ENCODE measurements at places on chromosomes 1 and 21.

DNA sequence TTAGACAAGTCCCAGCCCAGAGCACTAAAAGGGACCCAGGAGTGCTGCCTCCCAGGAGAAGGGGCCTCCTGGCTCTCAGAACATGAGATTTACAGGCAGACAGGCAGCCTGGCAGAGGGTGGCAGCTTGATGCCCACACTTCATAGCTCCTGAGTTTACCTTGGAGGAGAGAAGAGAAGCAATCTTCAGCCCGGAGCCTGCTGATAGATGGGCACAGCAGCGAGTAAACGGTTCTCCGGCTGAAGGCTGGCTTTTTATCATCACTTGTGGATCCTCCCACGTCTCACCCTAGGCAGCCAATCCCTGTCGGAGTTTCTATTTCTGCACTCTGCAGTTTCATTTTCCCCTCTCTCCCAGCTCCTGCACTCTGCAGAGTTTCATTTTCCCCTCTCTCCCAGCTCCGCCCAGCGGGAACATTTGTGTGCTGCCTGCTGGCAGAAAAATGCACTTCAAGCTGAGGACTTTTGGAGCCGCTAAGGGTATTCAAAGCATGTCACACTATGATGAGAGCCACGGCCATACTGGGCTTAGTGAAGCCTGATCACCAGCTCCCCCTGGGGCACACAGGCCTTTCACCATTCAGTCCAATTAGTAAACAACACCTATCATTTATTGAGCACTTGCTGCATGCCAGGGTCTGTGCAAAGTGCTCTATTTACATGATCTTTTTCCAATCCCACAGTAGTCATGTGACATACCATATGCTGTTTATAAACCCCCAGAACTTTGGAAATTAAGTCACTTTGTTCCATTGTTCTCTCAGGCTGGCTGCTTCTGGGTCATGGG is at the start of gene IFI6:
IFI6 (minus strand) TSS at position 229 of the 786 bp plus-strand sequence. CDS start 2,878 bp downstream, outside the sequence.
- DNase-seq = peak; percentile 99

DNA sequence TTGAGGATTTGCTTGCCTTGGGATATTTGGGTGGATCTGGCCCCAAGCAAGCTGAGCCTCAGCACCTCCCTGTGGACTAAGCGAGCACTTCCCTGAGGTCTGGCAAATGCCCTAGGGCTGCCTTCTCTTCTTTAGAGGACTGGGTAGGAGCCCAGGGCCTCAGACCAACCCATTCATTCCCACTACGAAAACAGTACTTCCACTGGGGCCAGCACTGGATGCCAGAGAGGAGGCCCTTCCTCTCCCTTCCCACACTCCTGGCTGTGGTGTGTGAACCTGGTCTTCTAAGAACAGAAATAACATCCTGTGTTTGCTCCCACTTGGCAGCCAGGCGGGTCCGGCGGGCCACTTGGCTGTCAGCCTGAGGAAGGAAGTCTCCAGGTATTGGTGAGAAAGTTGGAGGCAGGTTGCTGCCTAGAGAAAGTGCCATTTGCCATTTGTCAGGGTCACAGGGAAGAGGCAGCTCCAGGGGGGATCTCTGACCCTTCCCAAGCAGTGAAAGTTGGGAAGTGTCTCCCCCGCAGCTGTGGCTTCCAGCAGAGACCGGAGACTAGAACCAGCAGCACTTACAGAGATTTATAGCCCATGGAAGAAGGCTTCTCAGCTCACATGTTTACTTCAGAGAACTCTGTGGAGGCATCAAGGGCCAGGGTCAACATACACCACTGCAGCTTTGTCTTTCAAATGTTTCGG is 323.5 kb downstream of the SIPA1L2 start:
- peak; percentile 69 for DNase-seq

GRCh38 chr1:25703671-25704266 is 87.2 kb downstream of the MAN1C1 start:
- no peak for DNase-seq

DNA sequence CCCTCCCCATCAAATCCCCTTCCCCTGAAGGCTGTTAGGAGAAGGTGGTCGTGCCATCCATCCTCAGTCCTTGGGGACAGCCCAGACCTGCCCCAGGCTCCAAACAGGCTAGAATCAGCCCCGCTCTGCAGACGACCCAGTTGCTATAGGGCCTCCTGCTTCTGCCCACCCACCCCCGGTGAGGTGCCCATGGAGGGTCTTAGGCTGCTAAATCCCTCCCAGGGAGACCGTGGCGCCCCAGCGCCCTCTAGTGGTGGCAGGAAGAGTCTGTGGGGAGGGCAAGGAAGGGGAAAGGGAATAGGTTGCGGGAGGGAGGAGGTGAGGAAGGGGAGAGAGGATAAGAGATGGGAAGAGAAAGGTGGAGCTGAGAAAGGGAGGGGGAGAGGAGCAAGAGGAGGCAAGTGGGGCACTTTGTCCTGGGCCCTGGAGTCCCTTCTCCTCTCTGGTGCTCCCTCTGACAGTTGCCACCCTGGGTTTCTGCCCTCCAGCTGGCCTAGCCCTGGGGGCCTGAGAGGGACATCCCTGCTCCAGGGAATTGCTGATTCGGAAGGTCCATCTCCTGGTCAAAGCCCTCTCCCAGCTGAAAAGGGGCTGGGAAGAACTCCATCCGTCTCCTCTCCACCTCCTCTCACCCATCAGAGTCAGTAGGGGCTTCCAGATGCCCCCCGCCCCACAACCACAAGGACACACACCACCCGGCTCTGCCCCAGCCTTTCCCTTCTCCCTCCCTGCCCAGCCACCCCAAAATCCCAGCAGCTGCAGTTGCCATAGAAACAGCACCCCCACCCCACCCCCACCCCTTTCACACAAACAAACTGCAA is 55.4 kb downstream of the CAMK2N1 start:
- no peak for DNase-seq

- DNase-seq = no peak
Observed at GRCh38 chr1:151814971-151815545, 9.8 kb upstream of the LINGO4 start.

DNA sequence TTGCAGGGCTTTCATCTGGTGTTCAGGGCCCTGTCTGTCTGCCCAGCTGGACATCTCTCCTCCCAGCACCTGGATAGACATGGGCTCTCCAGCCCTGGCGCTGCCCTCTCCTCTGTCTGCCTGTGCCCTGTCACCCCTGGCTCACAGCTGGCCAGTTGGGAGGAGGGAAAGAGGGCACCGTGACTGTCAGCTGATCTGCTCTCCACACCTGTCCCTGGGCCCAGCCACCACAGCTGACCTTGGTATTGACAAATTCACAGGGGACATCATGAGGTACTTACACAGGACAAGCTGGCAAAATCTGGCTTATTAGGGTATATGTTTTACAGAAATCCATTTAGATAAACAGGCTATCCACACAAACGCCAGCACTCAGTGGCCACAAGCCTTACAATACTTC is 8.3 kb downstream of the TNR start:
- no peak for DNase-seq

DNA sequence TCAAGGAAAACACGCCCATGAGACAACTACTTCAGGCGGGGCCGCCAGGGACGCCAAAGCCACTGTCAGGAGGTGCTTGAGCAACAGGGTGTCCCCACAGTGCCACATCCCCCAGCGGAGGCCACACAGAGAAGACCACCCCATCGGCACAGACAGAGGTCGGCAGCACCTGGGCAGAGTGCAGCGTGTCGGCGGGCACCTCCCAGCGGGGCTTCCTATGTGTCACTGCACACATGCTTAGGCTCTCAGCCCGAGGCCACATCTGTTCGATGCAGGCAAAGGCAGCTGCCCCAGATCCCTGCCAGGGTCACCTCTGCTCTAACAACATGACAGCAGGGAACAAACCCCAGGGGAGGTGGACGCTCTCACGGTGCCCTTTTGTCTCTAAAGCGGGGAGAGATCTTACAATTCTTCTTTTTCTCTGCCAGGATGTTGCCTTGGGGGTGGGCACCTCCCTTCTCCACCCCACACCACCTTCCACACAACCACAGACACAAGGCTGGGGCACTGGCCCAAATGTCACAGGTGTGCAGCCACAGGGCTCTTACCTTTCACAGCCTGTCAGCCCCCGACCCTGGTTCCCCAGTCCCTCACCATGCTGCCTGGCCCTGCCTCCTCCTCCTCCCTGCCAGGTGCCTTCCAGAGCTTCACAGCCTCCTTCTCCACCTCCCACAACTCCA is 4.2 kb downstream of the KRTAP10-8 start:
- DNase-seq = no peak

DNA sequence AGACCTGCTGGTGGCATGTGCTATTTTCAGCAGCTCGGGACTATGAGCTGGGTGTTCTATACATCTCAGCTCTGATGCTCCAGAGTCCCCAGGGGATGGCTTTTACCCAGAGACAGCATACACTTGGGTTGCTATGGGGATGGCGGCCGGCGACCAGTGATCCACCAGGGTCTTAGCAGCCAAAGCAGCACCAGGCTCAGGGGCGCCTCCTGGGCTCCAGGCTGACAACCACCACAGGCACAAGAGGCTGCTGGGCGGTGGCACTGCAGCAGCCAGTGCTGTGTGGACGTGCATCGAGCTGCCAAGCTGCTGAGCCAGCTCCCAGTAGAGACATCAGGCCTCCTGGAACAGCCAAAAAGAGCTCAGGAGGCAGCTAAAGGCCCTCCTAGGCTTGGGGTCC is 37.6 kb upstream of the CLSTN1 start:
- DNase-seq = no peak

DNA sequence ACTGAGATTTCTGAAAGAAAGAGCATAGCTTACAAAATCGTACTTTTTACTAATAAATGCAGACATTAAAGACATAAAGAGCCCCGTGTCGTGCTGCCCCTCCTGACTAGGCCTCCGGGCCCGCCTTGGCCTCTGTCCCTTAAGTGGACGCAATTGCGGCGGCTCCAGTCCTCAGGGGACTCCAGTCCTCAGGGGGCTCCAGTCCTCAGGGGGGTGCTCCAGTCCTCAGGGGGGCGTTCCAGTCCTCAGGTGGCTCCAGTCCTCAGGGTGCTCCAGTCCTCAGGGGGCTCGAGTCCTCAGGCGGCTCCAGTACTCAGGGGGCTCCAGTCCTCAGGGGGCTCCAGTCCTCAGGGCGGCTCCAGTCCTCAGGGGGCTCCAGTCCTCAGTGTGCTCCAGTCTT is 10.6 kb upstream of the OR2M2 start:
- DNase-seq = no peak
